IPS DF 6.9 (cell line): ENCODE measurements at places on chromosomes 12 and 14.
A peak's percentile ranks its signal among the peaks of the same experiment; 100 is the strongest.

GRCh38 chr14:66234411-66234810 is 251.8 kb upstream of the CCDC196 start:
- no peak for DNase-seq

- no peak for DNase-seq
Measured at GRCh38 chr14:103444837-103445524, 59.8 kb downstream of the MARK3 start.

GRCh38 chr12:96870946-96871345 is 36.1 kb upstream of the NEDD1 start:
- no peak for DNase-seq

- DNase-seq: peak; percentile 29
Measured at GRCh38 chr12:105382771-105383622, 52.5 kb downstream of the C12orf75 start.

DNA sequence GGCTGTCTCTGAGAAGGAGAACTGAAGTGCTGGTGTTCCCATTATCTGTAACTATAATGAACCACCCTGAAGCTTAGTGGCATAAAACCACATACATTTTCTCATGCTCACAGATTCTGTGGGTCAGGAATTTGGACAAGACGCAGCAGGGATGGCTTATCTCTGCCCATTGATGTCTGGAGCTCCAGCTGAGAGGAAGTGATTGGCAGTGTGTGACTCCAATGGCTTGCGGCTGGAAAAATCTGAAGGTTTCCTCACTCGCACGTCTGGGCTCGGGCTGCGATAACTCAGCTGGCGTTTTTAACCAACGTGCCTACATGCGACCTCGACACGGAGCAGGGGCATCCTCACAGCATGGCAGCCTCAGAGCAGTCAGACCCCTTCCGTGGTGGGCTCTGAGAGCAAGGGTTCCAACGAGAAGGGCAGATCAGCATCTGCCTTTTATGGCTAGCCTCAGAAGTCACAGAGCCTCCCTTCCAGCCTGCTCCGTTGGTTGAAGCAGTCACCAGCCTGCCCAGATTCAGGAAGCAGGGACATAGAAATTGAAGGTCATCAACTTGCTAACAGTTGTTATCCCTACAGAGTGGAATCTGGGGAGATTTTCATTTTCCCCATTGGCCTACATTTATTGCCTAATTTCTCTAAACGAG is 143.3 kb upstream of the BCL2L14 start:
- no peak for DNase-seq

DNA sequence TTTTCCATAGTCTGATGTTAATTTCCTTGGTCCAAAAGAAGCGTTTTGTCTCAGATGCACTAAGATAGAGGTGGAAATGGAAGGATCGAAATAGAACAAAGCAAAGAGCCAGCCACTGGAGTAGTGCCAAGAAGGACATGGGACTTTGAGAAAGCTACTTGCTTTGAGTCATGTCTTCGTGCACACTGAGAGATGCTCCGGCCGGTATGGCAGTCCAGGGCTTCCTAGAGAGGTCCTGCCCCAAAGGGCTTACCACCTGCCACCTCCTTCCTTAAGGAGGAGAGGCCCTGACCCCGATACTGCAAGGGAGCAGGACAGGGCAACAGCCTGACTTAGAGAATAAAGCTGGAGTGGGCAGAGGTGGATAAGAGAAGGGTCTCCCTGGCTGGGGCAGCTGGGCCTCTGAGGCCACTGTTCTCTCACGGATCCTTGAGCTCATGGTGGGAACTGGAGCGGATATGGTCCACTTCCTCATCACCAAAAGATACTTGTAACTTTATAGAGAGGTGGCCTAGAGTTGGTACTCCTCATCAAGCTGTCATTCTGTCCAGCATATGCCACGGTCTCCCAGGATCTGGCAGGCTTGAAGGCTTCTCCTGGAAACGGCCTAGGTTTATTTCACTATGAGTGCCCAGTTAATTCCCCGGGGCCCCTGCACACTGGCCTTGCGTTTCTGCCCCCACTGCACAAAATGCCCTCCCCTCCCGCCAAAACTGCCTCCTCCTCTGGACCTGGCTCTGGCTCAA is 57.4 kb downstream of the FOXN3 start:
- DNase-seq: no peak

- DNase-seq: no peak
Measured at GRCh38 chr12:66191547-66192126, 2.6 kb downstream of the IRAK3 start.

DNA sequence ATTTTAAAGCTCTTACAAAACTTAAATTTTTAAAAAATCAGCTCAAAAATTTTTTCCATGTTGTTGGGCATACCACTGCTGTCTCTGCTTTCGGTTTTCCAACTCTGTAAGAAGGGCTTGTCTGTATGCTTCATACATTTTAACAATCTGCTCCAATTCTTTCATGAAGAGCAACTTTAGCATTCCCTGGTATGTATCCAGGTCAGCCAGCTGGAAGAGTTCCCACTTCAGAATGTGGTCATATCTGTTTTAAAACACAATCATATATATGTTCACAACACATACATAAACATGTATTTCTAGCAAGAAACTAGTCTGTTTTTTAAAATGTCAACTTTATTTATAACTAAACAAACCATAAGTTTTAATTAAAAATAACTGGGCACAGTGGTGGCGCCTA is 33.0 kb downstream of the SAV1 start:
- no peak for DNase-seq

GRCh38 chr14:78090864-78091263 is 79.3 kb upstream of the NRXN3 start:
- no peak for DNase-seq

DNA sequence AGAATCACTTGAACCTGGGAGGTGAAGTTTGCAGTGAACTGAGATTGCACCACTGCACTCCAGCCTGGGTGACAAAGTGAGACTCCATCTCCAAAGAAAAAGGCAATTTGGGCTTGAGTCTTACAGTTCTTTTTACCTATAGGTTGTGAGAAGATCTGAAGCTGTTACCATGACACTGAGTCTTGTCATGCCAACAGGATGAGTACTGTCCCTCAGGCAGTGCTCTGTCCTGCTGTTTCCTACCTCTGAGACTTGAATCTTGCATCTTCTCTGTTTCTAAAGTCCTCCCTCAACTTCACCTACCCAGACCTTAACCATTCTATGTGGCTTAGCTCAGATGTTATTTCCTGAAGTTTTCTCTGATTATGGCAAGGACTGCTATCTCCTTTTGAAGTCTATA is 400.8 kb upstream of the PRICKLE1 start:
- no peak for DNase-seq

GRCh38 chr12:53625373-53625945 is 723 bp downstream of the ATF7 start:
- DNase-seq: no peak

DNA sequence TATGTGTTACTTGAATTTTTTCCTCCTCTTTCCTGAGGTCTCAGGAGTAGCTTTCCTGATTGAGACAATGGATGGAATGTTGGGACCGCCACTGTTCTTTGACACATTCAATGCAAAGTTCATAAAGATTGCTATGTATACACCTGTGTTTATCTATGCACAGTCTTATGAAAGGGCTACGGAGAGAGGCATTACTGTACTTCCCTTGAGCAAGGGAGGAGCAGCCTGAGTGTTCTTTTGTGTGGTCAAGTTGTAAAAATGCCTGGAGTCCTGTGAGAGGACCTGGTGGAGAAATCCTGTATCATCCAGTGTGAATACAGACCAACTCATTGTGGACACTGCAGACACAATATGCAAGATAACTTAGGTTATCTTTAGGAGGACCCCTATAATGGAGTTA is 1.2 kb downstream of the SRGAP1 start:
- no peak for DNase-seq

DNA sequence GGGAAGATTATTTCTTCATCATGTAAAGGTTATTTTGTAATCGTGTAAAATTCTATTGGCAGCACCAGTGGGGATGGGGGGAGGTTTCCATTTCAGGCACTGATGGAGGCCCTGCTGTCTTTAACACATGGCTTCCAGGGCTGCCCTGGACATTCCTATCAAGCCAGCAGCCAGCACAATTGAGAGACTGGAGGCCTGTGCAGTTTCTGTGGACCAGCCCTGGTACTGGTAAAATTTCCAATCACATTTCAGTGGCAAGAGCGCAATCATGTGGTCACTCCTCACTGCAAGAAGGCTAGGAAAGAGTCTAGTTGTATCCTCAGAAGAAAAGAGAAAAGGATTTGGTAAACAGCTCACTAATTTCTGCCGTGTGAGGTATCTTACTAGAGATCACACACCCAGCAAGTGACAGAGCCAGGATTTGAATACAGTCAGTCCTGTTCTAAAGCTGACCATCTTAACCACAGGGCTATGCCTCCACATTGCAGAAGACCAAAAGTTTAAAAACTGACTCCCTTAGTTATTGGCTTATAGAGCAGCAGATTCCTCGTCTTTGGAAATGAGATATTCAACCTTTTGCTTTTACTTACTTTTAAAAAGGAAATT is 179.4 kb upstream of the ARHGAP5 start:
- no peak for DNase-seq

DNA sequence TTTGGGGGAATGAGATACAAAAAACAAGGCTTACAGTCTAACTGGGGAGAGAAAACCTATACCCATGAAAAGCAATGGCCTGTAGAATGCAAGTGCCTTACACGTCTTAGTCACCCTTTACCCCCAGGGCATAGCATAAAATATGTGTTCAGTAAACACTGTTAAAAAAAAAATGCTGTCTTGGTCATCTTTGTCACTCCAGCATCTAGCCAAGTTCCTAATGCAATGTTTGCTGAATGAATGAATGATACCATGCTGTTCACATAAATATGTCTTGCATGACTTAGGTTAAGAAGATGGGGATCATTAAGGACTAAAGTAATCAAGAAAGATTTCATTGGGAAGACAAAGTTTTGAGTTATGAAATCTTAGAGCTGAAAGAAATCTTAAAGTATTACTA is 38.5 kb downstream of the PPP2R5E start:
- DNase-seq: no peak

GRCh38 chr12:9858135-9858534 is 11.0 kb downstream of the CLEC2B start:
- no peak for DNase-seq

GRCh38 chr12:111084605-111085004 is 164.2 kb upstream of the MYL2 start:
- no peak for DNase-seq

DNA sequence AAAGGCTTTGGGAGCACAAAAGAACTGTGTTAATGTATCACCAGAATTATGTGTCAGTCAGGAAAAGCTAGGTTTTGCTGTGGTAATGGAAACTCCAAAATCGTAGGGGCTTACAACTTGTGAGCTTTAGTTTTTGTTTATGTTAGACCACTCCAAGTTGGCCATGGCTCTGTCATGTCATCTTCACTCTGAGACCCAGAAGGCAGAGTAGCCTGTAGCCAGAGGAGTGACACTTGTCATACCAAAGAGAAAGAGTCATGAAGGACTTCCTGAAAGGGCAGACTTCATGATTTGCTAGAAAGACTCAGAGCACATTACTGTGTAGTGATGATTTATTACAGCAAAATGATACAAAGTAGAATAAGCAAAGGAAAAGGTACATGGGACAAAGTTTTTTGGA is 133.6 kb upstream of the SSTR1 start:
- DNase-seq: no peak

DNA sequence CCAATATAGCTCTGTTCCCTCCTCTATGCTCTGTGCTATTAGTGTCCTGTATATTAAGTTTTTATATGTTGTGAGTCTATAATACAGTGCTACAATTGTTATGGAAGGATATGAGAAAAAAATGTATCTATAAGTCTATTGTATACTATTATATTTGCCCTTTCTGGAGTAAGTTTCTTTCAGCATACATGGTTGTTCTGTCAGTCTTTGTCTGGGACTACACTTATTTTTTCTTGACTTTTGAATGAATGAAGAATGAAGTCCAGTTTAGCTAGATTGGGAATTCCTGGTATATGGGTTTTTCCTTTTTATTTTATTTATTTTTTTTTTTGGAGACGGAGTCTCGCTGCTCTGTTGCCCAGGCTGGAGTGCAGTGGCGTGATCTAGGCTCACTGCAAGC is 76.0 kb upstream of the DNM1L start:
- no peak for DNase-seq

- DNase-seq: no peak
Measured at GRCh38 chr14:57066463-57066862, 202.2 kb downstream of the EXOC5 start.

GRCh38 chr12:4535092-4535491 is 3.6 kb upstream of the RAD51AP1 start:
- no peak for DNase-seq

GRCh38 chr14:60760644-60761364 is 26.2 kb downstream of the MNAT1 start:
- DNase-seq: peak; percentile 68

DNA sequence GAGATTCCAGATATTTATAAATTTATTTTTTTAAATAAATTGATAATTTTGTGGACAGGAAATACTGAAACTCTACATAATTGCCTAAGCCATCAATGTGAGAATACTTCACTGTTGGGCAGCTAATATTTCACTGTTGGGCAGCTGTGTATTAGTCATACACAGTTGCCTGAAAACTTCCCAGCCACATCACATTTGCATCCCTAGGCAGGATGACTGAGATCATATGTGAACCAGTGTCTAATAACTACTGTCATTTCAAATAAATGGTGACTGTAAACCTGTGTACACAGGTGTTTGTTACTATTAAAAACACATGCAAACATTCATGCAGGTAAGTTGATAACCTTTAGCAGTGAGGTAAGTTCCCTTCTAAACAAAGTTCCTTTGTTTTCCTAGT is 43.9 kb downstream of the TMTC3 start:
- no peak for DNase-seq

GRCh38 chr12:101001669-101002068 is 207.1 kb downstream of the ANO4 start:
- no peak for DNase-seq

DNA sequence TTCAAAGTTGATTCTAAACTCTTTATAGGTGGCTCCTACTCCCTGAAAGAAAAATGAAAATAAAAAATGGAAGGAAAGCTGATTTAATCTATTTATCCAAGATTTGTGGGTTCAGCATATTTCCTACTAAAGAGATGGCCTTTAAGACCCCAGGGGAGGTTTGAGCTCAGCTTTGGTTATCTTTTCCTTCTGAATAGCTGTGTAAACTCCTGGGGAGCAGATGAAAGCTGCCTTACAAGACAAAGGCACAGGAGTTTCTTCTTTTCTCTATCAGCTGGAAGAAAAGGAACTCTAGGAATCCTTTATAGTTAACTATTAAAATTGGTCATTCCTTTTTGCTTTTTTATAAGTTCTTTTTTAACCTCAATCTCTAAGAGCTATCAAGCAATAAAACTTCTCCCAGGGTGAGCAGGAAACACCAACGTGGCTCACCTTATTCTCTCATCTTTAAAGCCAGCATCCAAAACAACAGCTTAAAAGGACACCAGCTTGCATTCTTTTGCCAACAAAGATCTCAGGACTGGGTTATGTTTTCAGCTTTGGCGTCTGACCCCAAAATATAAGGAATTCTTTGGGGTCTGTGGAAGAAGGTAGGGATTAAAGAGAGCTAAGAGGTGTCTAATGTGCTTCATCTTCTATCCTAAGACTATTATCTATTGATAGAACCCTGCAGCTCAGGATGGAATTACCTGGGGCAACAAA is 371.7 kb upstream of the KITLG start:
- no peak for DNase-seq

- DNase-seq: no peak
Measured at GRCh38 chr14:81178063-81178462, 42.7 kb downstream of the GTF2A1 start.
